ENCODE measurements at places on chromosomes 3 and 15. TPM values are rescaled to one million over a fixed set of nuclear protein-coding genes. Genes with fewer than 3 reads are reported as not detected.
A peak's percentile ranks its signal among the peaks of the same experiment; 100 is the strongest.

GRCh38 chr3:194573680-194574437 lies 59.4 kb downstream of the TMEM44 start:
- H3K27me3 ChIP-seq, result no peaks in the 10 kb centered on the region
- no peak for DNase-seq
- no peak overlapping the region for H3K4me3 ChIP-seq
- H3K36me3 ChIP-seq, result no peaks in the 10 kb centered on the region
- no peaks in the 10 kb centered on the region for H3K4me1 ChIP-seq
- no peak overlapping the region for H3K27ac ChIP-seq

- no peaks in the 10 kb centered on the region for H3K36me3 ChIP-seq
- no peaks in the 10 kb centered on the region for H3K4me1 ChIP-seq
- no peak for DNase-seq
- no peak overlapping the region for H3K4me3 ChIP-seq
- no peaks in the 10 kb centered on the region for H3K27me3 ChIP-seq
Measured at GRCh38 chr15:44215594-44215993, 20.5 kb upstream of the FRMD5 start.

DNA sequence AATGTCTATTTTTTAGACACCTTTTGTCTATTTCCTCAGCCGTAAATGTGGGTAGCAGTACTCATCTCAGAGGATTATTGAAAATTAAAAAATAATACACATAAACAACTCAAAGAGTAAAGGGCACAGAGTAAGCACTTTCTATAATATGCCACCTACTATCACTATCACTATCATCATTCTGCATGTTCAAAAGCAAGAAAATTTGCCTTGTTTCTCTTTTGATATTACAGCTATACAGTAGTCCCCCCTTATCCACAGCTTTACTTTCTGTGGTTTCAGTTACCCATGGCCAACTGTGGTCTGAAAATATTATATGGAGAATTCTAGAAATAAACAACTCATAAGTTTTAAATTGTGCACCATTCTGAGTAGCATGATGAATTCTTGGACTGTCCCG lies 27.7 kb downstream of the CLASP2 start:
- H3K27me3 ChIP-seq, result no peaks in the 10 kb centered on the region
- H3K4me1 ChIP-seq, result no peaks in the 10 kb centered on the region
- no peak overlapping the region for H3K4me3 ChIP-seq
- no peak for DNase-seq

DNA sequence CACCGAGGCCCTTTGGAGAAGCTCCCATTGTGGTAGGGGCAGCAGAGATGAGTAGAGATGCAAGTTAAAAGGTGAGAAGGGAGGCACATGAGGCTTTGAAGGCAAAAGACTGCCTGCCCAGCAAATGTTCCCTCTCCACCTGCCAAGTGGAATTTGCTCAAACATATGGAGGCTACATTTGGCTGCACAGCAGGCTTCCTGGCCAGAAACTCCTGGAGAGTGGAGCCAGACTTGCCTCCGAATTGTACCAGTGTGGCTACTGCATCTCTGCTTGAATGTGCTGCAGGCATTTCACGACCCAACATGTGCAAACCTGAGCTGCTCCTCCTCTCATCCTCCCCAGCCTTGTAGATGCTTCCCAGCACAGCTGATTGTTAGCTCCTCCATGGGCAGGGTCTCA lies 229.2 kb downstream of the ZNF621 start:
- H3K4me1 ChIP-seq, result no peaks in the 10 kb centered on the region
- DNase-seq, result no peak
- no peaks in the 10 kb centered on the region for H3K27me3 ChIP-seq
- no peak overlapping the region for H3K27ac ChIP-seq
- no peak overlapping the region for H3K4me3 ChIP-seq
- no peaks in the 10 kb centered on the region for H3K36me3 ChIP-seq

GRCh38 chr3:53255423-53255774 lies 423 bp downstream of the TKT start:
- no peaks in the 10 kb centered on the region for H3K27me3 ChIP-seq
- no peaks in the 10 kb centered on the region for H3K36me3 ChIP-seq

DNA sequence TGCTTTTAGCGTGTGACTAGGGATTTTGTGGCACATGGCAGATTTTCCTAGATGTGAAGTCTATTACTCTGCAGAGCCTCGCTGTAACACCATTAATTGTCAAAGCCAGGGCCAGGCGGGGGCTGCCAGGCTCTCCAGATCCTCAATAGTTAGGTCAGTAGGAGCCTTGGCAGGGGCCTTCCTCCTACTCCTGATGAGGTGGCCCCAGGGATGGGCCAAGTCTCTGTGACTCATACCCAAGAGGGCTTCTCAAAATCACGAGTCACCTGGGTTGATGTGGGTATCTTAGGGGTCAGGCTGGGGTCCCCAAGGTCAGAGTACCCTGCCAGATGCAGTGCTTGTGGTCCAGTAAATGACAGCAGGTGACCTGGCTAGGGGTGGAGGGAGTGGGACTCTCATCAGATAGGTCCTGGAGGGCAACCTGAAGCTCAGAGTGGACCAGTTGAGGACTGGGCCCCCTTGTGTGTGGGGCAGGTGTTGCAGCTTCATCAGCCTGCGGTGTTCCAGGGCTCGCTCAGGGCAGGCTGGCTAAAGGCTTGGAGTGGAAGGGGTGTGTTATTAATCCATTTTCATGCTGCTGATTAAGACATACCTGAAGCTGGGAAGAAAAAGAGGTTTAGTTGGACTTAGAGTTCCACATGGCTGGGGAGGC lies 88.5 kb upstream of the MYZAP start:
- no peak overlapping the region for H3K27ac ChIP-seq
- no peak overlapping the region for H3K4me3 ChIP-seq
- no peak for DNase-seq
- H3K27me3 ChIP-seq, result no peaks in the 10 kb centered on the region
- H3K4me1 ChIP-seq, result no peaks in the 10 kb centered on the region

DNA sequence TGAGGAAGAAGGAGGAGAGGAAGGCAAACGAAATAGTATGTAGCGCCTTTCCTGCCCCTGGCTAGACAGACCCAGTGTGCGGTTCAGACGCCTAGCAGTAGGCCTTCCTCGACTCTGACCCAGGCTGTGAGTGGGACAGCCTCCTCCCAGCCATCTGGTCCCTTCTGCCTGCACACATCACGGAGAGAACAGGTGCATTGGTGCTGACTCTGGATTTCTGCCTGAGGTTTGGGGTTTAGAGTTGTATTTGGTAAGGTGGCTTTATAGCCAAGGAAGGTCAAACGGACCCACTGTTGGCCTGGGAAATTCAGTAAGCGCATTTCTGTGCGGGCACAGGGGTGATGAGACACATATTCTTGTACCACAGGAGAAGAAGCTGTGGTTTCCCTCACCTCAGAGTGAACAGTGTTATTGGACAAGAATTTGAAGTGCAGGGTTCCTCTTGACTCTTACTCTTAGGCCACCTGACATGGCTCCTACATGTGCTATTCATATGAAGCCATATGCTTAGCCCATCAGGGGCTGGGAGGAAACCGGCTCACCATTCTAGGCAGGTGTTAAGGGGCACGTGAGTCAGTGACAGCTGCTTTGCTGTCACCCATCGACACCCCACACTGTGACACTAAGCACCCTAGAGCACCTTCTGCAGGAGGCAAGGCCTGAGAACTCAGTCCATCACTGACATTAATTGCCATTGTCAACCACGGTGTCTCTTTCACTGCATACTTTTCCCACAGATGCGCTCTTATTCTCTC lies 143.3 kb downstream of the CHDH start:
- H3K4me1 ChIP-seq, result no peaks in the 10 kb centered on the region
- H3K36me3 ChIP-seq, result no peaks in the 10 kb centered on the region

GRCh38 chr3:176780766-176781165 lies 416.5 kb downstream of the TBL1XR1 start:
- H3K4me1 ChIP-seq, result no peaks in the 10 kb centered on the region
- H3K4me3 ChIP-seq, result no peak overlapping the region
- DNase-seq, result no peak
- no peaks in the 10 kb centered on the region for H3K36me3 ChIP-seq
- H3K27me3 ChIP-seq, result no peaks in the 10 kb centered on the region

DNA sequence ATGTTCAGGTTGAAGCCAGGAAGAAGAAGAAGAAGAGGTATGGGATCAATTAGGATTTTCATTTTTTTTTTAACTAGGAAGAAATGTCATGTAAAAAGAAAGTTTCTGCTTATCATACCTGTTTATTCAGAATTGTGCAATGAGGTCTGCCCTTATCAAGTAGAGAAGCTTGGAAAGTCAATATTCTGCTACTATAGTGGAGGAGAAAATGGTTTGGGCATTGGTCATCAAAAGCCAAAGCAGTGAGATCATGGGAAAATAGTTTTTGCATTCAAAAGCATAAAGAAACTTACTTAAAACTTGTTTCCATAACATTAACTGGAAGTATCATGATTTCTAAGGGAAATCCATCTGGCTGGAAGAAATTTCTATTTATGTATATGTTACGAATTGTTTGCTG lies 1239.2 kb downstream of the NSUN3 start:
- no peak overlapping the region for H3K4me3 ChIP-seq
- no peak for DNase-seq
- no peaks in the 10 kb centered on the region for H3K36me3 ChIP-seq

- no peaks in the 10 kb centered on the region for H3K36me3 ChIP-seq
- no peaks in the 10 kb centered on the region for H3K4me1 ChIP-seq
- no peak for DNase-seq
- no peaks in the 10 kb centered on the region for H3K27me3 ChIP-seq
- H3K27ac ChIP-seq, result no peak overlapping the region
Measured at GRCh38 chr3:122920986-122921385, 106.6 kb downstream of the SEMA5B start.

GRCh38 chr3:32877598-32877997 lies 59.8 kb downstream of the TRIM71 start:
- H3K27me3 ChIP-seq, result no peaks in the 10 kb centered on the region
- DNase-seq, result no peak
- H3K4me3 ChIP-seq, result no peak overlapping the region
- H3K4me1 ChIP-seq, result no peaks in the 10 kb centered on the region
- H3K27ac ChIP-seq, result no peak overlapping the region

GRCh38 chr3:151467069-151467468 lies 6.2 kb upstream of the IGSF10 start:
- H3K4me3 ChIP-seq, result no peak overlapping the region
- H3K27me3 ChIP-seq, result no peaks in the 10 kb centered on the region
- no peak overlapping the region for H3K27ac ChIP-seq
- no peaks in the 10 kb centered on the region for H3K36me3 ChIP-seq
- DNase-seq, result no peak

- H3K27ac ChIP-seq, result no peak overlapping the region
- H3K4me3 ChIP-seq, result no peak overlapping the region
- no peaks in the 10 kb centered on the region for H3K36me3 ChIP-seq
- no peaks in the 10 kb centered on the region for H3K4me1 ChIP-seq
Measured at GRCh38 chr3:120428924-120429323, 21.9 kb downstream of the FSTL1 start.

DNA sequence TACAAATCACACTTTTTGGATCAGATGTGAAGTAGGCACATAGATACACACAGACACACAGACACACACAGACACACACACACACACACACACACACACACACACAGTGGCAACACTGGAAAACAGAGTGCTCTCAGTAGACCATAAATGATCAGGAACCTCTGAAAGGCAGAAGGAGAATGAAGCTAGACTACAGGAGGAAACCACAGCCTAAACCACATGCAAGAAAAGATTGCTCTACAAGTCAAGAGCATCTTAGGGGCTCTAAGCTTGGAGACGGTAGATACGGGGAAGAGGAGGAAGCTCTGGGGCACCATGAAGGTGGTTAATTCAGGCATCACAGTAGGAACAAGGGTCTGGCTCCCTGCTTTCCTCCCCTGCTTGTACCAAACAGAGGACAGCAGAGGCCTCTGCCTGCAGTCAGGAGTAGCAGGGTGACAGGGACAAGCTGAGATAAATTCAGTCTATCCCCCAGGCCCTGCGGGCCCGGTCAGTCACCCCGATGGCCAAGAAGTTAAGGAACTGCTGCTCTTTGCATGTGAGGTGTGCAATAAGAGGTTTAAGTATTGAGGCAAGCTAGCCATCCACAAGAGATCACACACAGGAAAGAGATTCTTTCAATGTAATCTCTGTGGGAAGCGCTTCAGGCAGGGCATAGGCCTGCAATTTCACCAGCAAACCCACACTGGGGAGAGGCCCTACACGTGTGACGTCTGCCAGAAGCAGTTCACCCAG lies 23.5 kb upstream of the ARPIN start:
- peak; percentile 22 for DNase-seq
- H3K36me3 ChIP-seq, result no peaks in the 10 kb centered on the region
- H3K27me3 ChIP-seq, result no peaks in the 10 kb centered on the region

DNA sequence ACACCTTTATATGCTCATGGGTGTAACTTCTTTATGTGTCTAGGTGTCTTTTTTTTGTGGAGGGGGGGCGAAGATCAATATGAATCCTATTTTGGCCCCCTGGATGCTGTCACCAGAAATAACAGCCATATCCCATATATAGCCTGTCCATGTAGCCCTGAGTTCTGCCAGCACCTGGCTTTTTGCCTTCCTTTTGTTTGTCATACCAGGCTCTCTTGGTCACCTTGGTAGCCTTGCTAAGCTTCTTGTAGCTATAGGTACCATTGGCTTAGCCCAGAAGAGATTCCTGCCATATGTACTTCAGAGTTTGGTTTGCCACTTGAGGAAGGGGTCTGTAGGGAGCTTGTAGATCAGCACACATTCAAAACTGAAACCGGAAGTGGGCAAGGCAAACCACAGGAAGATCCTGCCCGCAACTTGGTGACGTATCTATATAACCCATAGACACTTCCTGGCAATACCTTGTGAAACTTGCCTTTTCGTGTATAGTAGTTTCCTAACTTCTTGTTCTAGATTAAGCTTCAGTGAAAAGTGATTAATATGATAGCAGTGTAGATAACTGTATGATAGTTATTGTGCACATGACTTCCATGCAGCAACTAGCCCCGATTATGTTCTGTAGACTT lies 11.9 kb downstream of the RASA2 start:
- DNase-seq, result peak; percentile 93
- peak overlapping the region; percentile 52 for H3K4me3 ChIP-seq
- H3K36me3 ChIP-seq, result no peaks in the 10 kb centered on the region
- H3K4me1 ChIP-seq, result peaks cover 69% of the 10 kb centered on the region
- peak overlapping the region; percentile 73 for H3K27ac ChIP-seq

DNA sequence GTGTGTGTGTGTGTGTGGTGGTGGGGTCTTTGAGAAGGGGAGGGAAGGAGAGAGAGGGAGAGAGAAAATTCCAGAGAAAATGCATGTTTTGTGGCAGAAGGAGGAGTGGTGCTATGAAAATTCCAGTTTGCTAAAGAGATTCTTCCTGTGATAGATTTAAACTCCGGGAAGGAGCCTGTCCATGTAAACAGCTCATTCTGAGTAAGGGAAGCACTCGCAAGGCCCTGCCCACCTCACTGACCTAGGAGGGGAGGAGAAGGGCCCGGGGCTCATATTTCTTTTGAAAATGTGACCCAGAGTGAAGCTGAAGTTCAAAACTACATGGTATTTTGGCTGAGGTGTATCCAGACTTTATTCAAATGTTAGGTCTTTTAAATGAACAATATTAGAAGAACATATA lies 41.3 kb downstream of the ADAMTSL3 start:
- no peak overlapping the region for H3K27ac ChIP-seq
- H3K4me3 ChIP-seq, result no peak overlapping the region
- no peaks in the 10 kb centered on the region for H3K36me3 ChIP-seq
- no peaks in the 10 kb centered on the region for H3K4me1 ChIP-seq
- H3K27me3 ChIP-seq, result no peaks in the 10 kb centered on the region

Gene ENTPD3
- total RNA-seq, result not detected

Gene RHOV
- total RNA-seq, result not detected

Gene TUBGCP5
- total RNA-seq, result 23.5 TPM

Gene SIAH2
- total RNA-seq, result 31.0 TPM

Gene GADL1
- total RNA-seq, result not detected

Gene HYAL3
- total RNA-seq, result 6.3 TPM

Gene CEMIP
- total RNA-seq, result 0.31 TPM

Gene PPP1R14D
- total RNA-seq, result not detected

Gene CACNA2D2
- 2.5 TPM for total RNA-seq

Gene GPR160
- 43.3 TPM for total RNA-seq
